ENCODE measurements at places on chromosomes 16 and 17.

GRCh38 chr16:14284930-14285512 lies 213.9 kb downstream of the MRTFB start:
- no peak for DNase-seq

DNA sequence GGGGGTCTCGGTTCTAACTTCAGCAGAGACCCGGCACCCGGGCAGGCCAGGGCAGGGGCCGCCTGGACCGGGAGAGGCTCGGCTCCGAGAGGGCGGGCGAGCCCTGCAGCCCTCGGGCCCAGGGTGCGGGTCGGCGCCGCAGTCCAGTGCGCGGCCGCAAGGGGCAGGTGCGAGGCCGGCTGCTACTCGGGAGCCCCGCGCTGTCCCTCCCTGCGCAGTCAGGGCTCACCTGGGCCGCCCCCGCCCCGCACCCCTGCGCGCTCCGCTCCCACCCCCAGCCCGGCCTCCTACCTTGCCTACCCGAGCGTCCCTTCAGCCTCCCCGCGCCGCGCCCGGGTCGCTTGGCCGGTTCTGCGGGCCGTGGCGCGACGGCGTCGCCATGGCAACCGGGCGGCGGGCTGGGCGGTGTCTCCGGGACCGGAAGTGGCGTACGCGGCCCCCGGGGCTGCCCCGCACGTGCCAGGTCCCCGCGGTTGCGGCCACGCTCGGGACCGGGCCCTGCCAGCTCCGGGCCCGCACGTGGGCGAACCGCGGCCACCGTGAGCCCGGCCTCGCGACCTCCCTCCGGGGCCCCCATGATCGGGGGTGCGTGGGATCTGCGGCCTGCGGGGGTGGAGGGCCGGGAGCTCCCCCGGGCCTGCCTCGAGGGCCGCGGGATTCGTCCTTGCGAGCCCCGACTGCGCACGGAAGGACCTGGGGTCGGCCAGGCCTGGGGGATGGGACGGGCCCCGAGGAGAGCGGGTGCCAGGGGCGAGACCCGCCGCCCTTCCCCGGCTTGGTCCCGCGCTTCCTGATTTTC lies at the start of gene CYB561:
CYB561 (minus strand) TSS at position 353 of the 799 bp plus-strand sequence. CDS start 8,759 bp downstream, outside the sequence.
- peak; percentile 70 for DNase-seq

GRCh38 chr16:60459463-60459862 lies 1576.8 kb downstream of the CDH8 start:
- no peak for DNase-seq

DNA sequence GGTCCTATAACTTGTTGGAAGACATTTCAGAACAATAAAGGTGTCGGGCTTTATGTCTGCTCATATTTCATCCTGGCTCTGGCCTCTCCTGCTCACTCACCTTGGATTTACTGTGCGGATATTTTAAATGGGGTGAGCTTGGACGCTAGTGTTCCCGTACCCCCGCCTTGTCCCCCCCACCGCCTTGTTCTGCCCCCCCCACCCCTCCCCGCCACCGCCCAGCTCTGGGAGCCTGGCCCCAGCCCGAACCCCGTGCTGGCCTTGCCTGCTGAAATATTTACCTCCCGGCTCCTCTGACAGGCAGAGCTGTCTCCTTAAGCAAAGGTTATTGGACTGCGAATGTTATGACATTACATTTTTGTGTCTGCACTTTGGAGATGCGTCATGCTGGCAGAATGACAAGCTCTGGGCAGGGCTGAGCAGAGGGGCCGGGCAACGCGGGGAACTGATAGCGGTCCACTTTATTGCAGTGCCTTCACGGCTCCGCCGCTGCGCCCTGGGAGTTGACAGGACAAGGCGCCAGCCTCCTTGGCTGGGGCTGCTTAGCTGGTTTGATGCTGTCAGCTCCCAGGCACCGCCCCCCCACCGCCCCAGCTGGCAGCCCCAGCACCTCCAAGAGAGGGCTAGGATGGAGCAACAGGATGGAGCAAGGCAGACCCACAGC lies 222.5 kb upstream of the GSE1 start:
- no peak for DNase-seq

GRCh38 chr17:79931817-79932309 lies 92.6 kb upstream of the CBX4 start:
- no peak for DNase-seq

GRCh38 chr16:67384778-67385510 lies 8.4 kb downstream of the TPPP3 start:
- no peak for DNase-seq

GRCh38 chr16:14505846-14506245 lies 124.2 kb downstream of the PARN start:
- DNase-seq = no peak

DNA sequence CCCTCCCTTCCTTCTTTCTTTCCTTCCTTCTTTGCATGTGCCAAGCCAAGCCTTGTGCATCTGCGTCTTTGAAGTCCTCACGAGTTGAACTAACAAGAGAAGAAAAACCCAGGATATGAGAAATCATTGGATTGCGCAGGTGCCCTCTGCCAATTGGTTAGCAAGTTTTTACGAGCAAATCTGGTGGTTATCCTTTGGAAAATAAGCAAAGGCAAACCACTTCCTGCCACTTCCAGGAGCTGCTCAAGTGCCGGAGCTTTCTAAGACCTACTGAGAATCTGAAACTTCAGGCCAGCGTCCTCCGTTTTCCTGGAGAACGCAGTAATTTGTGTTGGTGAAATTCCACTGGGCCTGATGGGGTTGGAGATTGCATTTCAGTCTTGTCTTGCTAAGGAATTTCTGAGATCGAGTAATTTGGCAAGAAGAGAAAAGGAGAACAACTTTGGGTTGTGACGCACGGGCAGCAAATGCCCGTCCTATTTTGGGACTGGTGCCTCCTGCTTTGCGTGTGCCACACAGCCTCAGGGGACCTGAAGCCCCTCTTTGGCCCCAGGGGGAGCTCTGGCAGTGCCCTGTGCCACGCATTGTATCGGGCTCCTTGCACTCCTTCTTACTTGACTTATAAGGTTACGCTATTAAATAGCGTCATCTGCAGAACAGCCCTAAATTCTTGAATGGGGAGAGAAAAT lies 56.4 kb downstream of the CMIP start:
- no peak for DNase-seq

DNA sequence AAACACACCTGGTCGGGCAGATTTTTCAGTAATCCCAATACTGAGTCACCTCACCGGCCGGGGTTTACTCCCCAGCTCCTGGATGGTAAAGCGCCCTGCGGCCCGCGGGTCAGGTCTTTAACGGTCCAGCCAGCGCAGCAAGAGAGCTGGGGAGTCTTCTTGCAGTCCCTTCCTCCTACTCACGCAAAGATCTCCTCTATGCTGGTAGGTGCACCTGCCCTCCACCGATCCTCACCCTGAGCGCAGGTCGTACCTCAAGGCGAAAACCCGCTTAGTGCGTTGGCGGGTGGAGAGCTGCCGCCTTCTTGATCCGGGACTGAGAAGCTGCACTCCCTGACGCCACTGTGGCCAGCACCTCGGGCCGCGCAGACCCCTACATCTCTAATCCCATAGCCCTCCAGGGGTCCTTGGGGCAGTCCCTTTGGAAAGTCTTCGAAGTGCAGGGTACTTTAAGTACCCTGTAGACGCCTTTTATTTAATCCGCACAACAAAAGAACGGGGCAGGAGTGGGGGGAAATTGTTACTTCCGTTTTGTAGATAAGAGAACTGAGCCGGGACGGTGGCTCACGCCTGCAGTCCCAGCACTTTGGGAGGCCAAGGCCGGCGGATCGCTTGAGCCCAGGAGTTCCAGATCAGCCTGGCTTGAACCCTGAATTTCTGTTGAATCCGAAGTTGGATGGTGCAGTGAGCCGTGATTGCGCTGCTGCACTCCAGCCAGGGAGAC lies 10.4 kb upstream of the HOXB13 start:
- no peak for DNase-seq

DNA sequence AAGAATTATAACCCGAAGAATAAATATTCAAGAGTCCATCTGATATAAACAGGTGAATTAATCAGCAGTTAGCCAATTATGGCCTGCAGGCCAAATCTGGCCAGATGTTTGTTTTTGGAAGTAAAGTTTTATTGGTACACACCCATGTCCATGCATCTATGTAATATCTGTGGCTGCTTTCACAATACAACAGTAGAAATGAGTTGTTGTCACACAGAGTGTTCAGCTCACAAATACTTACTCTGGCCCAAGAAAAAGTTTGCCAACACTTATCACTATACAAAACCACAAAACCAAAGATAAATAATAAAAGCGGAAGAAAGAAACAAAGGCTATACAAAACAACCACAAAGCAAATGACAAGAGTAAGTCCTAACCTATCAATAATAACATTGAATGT lies 109.4 kb downstream of the CDYL2 start:
- DNase-seq = no peak

DNA sequence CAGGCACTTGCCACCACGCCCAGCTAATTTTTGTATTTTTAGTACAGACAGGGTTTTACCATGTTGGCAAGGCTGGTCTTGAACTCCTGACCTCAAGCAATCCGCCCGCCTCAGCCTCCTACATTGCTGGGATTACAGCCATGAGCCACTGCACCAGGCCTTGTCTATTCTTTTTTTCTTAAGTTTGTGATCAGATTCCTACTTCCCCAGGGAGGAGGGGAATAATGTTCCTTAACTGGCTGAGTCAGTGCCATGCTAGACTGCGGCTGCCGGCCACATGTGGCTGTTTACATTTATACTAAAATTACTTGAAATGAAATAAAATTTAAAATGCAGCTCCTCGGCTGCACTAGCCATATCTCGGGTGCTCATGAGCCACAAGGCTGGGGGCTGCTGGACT lies 27.8 kb upstream of the USP36 start:
- no peak for DNase-seq

- DNase-seq = no peak
Observed at GRCh38 chr17:82836823-82837357, 2.9 kb downstream of the ZNF750 start.

DNA sequence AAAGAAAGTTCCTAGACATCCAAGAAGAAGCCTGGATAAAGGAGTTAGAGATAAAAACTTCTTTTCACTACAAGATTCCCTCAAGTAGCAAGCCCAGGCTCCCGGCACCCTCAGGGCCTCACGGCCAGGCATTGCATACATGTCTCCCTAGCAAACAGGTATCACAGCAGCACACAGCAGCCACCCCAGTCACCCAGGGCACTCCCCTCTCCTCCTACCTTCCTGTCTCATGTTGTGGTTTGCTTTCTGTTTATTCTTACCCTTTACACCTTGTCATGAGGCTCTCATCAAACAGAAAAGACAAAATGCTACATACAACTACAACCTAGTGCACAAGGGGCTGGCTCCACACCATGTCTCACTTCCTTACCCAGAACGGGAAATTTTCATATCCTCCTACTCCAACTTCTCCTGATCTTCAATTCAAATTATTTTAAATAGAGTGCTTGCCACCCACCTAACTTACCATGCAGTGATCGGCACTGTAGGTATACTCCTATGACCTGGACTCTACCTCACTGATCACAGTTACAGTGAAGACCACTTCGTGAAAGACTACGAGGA lies 42.7 kb downstream of the XPO6 start:
- peak; percentile 80 for DNase-seq

DNA sequence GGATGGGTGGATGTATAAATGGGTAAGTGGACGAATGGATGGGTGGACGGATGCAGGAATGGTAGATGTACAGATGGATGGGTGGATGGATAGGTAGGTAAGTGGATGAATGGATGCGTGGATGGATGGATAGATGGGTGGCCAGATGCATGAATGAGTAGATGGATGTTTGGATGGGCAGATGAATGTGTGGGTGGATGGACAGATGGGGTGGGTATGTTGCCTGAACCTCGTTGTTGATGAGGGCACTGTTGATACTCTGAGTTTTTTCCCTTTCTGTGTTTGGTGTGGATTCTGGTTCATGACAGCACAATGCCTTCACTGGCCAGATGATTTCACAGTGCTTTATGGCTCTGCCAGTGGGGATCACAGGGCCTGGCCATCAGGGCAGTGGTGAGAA lies 208.3 kb downstream of the NPIPB11 start:
- no peak for DNase-seq

DNA sequence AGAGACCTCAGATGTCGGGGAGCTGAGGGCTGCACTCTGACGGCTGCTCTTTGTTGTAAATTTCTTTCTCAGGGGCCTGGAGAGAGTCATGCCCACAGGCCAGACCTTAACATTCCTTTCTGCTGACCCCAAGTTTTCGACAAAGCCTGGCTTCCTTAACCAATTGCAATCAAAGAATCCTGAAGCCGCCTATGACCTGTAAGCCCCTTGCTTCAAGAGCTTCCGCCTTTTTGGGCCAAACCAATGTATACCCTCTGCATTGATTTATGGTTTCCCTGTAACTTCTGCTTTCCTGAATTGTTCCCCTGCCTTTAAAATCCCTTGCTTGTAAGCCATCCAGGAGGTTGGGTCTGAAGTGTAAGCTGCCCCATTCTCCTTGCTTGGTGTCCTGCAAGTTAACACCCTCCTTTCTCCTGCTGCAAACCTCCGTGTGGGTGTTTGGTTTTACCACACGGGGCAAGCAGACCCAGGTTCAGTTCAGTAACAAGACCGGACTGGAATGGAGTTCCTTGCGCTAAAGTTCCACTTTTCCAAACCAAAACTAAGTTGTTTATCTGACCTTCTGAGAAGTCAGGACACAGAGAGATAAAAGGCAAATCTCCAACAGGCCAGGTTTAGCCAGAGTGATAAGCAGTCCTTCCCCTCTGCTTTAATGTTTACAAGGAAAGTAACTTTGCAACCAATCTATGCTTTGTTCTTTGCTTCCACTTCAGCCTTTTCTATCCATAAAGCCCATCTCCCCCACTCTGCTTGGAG lies 141.6 kb downstream of the KCNJ12 start:
- no peak for DNase-seq

DNA sequence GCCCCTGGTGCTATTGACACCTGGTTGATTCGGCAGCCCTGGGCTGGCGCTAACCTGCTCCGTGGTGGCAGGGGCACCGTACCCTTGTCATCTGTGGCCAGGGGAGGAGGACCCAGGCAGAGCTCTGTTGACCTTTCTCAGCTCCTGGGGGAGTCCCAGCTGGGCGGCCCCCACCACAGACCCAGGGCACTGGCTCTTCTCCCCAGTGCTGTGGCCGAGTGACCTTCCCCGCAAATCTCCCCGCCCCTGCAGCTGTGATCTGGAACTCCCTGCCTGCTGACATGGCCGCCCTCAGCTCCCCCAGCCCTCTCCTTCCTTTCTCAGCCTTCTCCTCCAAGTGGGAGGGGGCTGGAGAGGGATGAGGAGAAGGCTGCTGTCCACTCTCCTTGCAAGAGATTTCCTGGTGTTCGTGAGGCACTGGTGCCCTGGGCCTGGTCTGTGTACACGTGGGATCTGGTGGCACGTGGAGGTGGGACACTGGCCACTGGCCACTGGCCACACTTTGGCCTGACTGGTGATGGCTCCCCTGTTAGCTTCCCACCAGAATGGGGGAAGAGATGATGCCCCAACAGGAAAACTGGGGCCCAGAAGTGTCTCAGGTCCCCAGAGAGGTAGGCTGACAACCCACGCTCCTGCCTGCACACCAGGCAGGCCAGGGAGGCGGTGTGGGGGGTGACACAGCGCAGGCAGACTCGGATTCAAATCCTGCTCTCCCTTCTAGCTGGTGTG lies 8.2 kb downstream of the FMNL1 start:
- DNase-seq = no peak

GRCh38 chr16:81210807-81211206 lies 27.7 kb upstream of the BCO1 start:
- DNase-seq = no peak

DNA sequence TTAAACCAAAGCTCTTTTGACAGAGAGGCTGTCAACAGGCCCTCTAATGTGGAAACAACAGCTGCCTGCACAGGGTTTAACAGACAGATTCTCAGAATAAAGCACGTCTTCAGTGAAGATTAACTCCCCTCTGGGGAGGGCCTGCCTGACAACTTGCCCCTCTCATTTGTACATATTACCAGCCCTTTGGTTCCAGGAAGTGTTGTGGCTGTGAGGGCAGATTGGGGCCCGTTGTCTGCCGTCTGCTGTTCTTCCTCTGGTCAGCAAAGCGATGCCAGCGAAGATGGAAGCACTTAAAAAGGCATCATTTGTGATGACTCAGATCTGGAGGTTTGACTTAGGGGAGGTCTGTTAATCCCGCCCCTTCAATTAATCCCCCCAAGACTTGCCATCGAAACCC lies 177.0 kb upstream of the IRX6 start:
- DNase-seq = no peak
